ENCODE measurements at places on chromosomes 5 and 9. TPM values are rescaled to one million over a fixed set of nuclear protein-coding genes. Genes with fewer than 3 reads are reported as not detected.

Gene COL15A1
- total RNA-seq, result not detected

GRCh38 chr5:6544561-6544935, 88.3 kb downstream of the NSUN2 start:
- DNase-seq, result no peak

Gene AOPEP
- total RNA-seq, result 18.4 TPM

DNA sequence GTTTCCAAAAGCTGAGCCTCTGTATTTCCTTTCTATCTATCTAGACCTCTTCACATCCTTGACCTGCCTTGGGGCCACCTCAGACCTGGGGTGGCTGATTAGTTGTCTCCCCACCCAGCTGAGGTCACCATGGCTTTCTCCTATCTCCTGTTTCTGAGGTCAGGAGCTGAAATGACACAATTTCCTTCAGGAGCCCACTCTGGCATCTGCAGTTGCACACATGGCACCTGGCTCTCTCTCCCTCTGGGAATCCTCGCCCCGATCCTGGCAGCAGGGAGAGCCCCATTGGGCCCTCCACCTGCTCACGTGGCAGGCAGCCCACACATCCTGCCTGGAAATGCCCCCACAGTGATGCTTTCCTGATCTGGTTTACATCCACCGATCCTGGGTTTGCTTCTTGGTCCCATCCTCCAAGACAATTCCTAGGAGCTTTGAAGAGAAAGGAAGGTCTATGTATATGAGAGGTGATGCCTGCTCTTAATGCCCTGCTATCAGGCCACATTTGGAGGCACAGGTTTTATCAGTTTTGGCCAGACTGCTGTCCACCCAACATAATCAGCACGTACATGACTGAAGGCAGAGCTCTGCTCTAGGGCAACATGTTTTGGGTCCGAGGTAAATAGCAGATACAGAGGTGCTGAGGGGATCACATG, 53.7 kb downstream of the MARCHF3 start:
- DNase-seq, result no peak

Gene NUDT12
- 10.2 TPM for total RNA-seq
